Nephron progenitor cell (in vitro differentiated cells): ENCODE measurements at places on chromosomes 6 and 20.

- no peak for DNase-seq
Measured at GRCh38 chr6:158219228-158219627, 51.1 kb downstream of the GTF2H5 start.

- DNase-seq, result peak; percentile 12
Measured at GRCh38 chr6:9131616-9132015, 696.3 kb upstream of the SLC35B3 start.

DNA sequence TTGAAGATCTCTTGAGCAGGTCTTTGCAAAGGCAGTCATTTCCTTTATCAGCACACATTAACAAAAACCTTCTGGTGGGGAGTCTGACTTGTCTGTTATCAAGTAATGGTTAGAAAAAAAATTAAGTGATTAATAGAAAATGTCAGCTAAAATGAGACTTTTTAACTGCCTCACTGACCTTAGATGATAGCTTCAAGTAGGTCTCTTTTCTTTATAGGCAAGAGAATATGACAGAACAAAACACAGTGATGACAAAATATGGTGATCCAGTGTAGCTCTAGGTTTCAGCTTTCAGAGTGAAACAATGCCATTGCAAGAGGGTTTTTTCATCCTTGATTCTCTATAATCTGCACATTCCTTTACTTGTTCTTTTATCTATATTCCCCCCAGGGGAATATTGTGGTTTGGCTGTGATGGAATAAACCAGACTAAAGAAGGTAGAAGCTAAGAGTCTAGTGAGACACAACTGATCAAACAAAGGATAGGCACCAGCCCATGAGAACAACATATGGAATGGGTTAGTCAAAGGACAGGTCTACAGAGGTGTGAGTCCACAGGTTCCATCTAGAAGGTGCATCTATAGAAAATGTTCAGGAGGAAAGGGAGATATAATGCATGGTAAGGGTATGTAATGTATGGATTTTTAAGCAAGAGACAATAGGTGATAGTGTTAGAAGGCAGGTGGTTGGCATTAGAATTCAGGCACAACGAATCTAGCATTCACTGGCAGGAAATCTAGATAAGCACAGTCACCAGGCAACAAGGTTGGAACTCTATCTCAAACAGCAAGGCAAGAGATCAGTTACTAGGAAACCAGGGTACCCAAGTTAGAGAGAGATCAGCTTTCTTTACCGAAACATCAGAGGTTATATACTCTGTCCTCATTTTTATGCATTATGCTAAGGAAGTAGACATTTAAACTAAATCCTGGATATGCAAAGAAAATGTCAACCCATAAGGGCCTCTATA is 228.9 kb upstream of the SMLR1 start:
- DNase-seq, result no peak

DNA sequence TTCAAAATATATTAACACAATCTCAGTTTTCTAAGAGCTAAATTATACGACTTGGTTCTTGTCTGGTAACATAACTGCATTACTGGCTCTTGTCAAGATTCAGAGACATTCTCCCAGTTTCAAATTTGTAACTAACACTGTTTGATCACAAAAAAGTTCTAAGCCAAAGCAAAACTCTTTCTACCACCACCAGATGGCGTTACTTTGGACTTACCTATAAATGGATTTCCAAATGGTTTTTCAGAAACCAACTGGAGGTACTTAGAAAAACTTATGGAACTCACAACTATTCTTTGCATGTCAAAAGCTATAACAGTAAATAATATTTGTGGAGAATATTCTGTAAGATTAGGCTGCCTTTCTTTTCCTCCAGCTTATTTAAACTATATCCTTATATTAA is 34.2 kb upstream of the GFRAL start:
- DNase-seq, result no peak

DNA sequence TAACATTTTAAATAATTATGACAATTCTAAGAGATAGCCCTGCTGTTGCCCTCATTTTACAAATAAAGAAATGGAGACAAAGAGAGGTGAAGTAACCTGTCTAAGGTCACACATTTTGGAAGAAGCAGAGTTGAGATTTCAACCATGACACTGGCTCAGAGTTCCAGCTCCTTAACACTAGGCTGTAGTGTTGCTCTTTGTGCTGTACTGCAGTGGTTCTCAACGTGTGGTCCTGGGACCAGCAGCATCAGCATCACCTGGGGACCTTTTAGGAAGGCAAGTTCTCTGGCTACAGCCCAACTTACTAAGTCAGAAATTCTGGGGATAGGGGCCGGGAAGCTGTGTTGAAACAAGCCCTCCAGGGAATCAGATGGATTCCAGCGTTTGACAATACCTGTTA is 62.4 kb upstream of the FERMT1 start:
- no peak for DNase-seq

- no peak for DNase-seq
Measured at GRCh38 chr6:165725201-165725600, 62.2 kb upstream of the PDE10A start.

DNA sequence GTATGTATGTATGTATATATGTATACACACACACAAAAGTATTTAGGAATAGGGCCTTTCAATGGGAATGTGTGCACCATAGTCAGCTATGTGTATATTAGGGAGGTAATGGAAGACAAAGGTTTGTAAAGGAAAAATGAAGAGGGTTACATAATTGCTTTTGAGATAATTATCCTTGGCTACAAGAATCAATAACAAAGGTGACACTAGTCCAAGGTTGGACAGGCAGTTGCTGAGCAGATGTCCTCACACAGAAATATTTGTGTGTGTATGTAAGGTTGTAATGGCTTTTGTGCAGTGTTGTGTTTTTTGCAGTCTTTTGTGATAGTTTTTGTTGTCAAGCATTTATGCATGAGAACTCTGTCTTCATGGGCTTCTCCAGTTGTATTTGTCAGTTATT is 157.9 kb upstream of the MARCKS start:
- no peak for DNase-seq

- no peak for DNase-seq
Measured at GRCh38 chr6:107419733-107420132, 39.6 kb downstream of the PDSS2 start.

DNA sequence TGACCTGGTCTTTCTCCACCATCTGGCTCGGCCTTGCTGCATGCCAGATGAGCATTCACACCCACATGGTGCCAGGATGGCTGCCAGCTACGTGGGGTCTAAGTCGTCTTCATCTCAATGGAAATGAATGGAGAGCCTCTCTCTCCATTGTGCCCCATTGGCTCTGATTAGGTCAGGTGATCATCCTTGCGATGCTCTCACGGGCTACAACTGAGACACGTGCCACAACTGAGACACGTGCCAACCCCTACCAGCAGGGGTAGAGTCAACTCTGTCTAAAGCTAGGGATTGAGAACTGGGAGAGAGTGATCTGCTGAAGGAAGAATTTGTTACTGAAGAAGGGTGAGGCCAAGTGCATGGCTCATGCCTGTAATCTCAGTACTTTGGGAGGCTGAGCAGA is 67.3 kb upstream of the RALY start:
- DNase-seq, result no peak

- DNase-seq, result peak; percentile 34
Measured at GRCh38 chr6:35552285-35552917, 39.7 kb upstream of the TULP1 start.

GRCh38 chr20:57900226-57900905 is 190.6 kb upstream of the PMEPA1 start:
- DNase-seq, result no peak

- DNase-seq, result no peak
Measured at GRCh38 chr6:159727717-159728445, 575 bp downstream of the WTAP start.

DNA sequence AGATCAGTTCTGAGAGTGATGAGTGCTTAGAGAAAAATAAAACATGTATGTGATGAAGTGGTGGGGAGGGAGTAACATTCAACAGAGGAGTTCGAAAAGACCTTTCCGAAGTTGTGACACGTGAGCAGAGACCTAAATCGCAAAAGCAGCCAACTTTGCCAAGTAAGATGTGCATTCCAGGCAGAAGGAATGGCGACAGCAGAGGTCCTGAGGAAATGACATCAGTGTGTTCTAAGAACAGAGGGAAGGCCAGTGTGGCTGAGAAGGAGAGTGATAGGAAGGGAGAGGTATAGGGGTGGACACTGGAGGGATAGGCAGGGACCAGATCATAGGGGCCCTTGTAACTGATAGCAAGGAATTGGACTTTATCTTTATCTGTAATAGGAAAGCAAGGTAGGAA is 51.3 kb downstream of the ADAT2 start:
- no peak for DNase-seq

DNA sequence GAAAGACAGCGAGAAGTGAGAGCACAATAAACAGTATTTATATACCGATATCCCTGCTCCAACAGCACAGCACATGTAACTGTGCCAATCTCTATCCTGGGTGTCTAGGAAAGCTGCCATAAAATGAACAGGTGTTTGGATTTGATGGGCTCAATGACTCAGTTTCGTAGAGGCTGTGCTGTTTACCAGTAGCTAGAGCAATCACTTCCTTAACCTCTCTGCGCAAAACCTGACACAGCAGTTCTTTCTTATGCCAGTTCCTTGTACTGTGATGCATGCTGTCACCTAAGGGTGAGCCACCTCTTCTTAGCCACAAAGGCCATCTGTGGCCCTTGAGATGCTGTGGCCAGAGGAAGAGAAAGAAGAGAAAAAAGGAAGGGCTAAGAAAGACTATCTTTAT is 59.3 kb downstream of the SHPRH start:
- DNase-seq, result no peak

GRCh38 chr20:19232997-19233794 is 20.8 kb downstream of the SLC24A3 start:
- no peak for DNase-seq

DNA sequence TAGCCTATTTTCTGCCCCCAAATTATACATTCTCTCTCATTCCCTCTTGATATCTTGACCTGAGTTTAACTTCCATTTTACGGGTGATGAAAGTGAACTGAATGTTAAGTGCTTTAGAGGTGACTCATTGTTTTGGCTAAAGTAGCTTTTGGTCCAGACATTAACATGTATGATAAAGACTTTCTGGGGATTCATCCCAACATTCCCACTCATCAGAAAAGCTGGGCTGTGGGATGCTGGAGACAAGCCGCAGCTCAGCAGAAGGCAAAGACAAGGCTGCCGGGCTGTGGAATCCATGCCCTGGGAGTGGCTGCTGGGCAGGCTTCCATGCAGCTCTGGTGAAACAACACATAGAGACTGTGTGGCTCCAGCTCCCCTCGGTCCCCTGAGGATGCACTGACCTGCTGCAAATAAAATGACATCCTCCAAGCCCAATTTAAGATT is 89.9 kb upstream of the SYNDIG1 start:
- no peak for DNase-seq

GRCh38 chr6:165634101-165634880 is 28.8 kb downstream of the PDE10A start:
- no peak for DNase-seq
